Left lung (tissue), 14 donors: ENCODE measurements at places on chromosomes 11 and 22.

DNA sequence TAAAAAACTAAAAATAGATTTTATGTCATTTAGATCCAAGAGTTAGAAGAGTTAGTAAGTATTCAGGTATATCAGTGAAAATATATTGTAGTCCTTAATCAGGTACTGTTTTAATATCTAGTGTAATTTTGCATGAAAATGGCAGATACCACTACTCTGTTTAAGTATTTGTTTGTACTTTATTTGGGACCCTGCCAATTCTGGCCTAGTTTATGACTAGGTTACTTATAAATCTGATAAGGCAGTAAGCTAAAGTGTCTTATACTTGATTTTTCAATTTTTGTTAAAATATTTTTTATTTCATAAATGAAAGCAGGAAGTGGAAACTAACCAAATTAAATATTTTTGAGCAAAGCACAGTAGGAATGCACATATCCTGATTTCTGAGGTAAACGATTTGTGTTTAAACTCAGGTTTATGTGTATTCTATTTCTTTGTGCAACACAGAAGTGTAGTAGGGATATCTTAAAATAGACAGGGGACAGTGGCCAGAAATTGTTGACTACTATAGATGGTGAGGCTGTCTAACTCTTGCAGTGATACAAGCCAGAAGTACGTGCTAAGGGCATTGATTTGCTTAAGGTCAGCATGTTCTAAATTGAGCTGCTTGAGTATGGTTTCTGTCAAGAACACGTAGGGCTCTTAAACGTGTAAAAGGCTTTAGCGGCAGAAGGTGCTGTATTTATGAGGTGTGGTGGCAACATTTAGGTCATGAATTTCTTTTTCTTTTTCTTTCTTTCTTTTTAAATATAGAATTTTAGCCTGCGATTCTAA is 34.0 kb downstream of the HIPK3 start:
- no peak for DNase-seq

DNA sequence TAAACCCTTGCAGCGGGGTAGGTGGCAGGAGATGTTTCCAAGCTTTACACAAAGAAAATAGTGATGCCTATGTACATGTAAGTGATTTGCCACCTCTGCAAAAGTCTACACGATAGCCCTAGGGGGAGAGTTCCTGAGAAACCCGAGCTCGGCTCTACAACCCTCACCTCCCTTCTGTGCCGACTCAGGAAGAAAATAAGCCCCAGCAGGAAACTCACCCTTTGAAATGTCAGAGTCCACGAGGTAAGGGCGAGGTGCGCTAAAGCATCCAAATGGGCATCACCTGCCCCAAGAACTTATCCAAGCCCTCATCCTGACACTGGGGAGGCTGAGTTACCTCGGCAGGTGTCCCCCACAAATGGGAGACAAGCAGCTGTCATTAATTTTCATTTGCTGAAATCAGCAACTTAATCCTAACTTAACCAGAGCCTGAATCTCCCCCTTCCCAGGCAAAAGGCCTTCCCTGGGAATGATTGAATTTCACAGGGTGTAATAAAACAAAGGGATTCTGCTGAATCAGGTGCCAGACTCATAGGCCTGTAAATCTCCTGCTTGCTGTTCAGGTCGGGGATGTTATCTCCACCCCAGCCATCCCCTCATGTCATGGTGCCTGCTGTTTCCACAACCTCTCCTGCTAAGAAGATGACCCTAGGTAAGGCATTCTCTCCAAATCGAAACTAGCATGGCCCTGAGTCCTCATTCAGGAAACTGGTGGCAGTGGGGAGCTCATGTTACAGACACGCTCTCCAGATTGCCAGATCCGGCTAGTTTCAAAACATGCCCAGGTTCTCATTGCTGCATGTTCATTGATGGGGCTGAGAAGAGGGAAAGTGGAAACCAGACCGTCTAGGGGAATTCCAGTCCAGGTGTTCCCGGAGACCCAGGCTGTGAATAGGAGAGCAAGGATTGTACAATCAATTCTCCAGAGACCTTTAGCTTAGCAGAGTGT is 105.3 kb upstream of the KIRREL3 start:
- peak; percentile 11 for DNase-seq

GRCh38 chr11:26287067-26287518 is 44.8 kb upstream of the ANO3 start:
- no peak for DNase-seq

- no peak for DNase-seq
Measured at GRCh38 chr11:85088286-85088685, 538.9 kb downstream of the DLG2 start.

- no peak for DNase-seq
Measured at GRCh38 chr11:134582770-134583095, 170.7 kb upstream of the B3GAT1 start.

DNA sequence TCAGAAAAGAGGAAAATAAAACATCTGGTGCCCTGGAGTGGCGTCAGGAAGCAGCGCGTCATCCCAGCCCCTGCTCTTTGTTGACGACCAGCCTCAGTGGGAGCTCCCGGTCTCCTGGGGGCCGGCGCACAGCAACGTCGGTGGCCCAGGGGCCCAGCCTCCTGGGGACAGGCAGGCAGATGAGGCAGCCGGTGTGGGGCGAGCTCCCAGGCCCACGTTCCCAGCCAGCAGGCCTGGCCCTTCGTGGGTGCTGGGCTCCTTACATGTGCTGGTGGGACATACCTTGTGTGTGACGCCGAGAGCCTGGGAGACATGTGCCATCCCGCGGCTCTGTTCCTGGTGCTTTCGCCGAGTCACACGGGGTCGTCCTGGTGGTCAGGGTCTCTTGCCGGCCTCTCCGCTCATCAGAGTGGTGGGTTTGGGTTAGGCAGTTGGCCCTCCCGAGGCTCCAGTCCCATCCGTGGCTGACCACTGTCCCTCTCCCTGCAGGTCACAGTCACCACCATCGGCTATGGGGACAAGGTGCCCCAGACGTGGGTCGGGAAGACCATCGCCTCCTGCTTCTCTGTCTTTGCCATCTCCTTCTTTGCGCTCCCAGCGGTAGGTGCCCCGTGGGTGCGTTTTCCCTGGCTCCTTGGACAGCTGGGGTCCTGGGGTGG is 116.7 kb downstream of the KCNQ1OT1 start:
- DNase-seq = peak; percentile 65

DNA sequence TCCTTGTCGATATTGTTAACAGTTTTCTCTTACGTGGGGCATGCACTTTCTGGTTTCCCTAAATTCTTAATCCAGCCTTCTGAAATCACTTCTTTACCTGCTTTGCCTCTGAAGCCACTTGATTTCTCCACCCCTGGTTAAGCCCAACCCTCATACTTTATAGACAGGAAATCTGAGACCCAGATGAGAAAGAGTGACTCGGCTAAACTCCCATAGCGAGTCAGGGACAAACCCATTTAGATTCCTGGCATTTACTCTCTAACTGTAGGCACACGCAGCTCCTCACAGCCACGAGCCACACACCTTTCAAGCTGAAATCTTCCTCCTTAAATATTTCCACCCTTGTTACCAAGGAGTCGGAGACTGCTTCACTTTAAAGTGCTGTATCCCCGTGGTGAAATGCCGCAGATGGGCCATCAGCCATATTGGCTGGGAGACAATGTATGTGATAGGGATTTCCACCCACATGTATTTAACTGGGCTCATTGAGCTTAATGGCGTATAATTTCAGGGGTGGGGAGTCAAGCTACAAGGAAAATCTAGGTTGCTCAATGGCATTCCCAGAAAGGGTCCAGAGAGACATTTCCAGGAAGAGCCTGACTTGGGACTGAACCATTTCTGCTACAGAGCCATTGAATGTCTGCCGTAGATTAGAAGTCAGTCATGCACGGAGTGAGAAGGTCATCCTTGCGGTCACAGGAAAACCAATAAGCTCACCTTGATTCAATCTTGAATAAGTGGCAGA is 49.9 kb upstream of the GRK3 start:
- no peak for DNase-seq

- no peak for DNase-seq
Measured at GRCh38 chr22:44442851-44443595, 55.0 kb downstream of the RTL6 start.

- no peak for DNase-seq
Measured at GRCh38 chr11:19134004-19134403, 17.0 kb downstream of the ZDHHC13 start.

- no peak for DNase-seq
Measured at GRCh38 chr11:1938343-1939005, 8.7 kb upstream of the MRPL23 start.

DNA sequence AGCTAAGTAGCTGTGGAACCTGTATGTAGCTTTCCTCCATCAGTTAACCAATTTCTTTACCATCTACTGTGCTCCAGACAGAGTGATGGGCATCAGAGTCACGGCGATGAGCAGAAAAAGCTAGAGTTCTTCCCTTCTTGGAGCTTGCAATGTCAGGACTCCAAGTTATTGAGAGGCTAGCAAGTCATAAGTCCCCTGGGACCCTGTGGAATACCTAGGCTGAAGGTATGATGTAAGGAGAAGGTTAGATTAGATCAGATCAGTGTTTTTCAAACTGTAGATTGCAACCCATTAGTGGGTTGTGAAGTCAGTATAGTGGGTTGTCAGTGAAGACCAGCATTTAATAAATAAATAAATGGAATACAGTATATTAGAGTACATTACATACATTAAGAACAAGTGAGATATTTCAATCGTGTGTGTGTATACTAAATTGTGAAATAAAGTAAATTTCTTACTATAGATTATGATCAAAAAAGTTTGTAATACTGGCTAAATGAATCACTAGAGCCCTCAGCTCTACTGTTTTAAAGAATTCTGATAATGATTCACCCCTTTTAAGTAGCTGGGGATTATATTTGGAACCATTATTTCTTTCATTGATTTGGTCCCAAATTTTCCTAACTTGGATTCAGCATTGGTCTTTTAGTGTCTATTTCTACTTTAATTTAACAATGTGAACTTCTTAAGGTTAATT is 52.3 kb downstream of the RASSF10 start:
- no peak for DNase-seq

- DNase-seq = no peak
Measured at GRCh38 chr11:45301537-45302246, 15.6 kb upstream of the SYT13 start.

DNA sequence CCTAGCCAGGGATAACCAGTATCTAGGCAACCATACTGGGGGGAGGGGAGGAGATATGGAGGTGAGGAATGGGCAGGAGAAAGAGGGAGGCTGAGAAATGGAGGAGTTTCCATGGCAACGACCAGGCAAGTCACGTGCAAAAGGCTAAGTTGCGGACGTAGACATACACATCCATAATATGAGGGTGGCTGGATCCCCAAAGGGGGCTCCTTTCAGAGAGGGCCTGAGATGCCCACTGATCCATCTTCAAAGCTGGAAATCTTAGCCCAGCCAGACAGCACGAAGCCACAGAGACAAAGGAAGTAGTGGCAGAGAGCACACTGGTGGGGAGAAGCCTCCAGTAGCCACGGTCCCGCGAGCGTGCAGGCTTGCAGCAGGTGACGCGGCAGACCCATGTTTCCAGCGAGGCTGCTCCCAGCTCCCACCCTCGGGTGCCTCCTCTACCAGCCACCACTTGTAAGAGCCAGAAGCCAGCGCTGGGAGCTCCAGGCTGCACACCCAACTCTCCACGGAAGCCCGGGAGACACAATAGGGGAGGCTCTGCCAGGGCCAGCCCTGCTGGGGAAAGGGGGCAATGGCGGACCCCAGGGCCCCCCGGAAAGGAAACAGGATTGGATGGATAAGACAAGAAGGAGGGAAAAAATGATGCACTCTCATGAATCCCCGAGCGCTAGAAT is 938 bp downstream of the FXYD6 start:
- no peak for DNase-seq

DNA sequence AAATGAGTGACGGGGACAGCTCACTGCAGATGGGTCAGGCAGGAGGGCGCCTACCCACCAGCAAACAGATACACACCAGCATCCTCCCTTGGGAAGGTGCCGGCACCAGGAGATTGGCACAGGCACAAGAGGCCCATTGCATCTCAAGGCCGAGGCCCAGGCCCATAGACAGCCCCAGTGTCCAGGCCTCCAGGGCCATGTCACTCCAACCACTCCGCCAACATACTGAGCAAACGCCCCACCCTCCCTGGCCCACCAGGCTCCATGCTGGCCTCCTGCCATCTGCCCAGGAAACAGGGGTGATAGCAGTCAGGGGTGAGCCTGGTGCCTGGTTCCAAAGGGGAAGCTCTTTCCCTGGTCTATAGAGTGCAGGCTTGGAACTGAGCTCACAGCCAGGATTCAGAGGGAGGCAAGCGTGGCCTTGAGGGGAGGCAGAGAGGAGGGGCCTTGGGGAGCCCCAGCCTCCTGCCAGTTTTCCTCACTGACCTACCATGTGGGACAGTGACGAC is 34.7 kb downstream of the PISD start:
- DNase-seq = no peak

DNA sequence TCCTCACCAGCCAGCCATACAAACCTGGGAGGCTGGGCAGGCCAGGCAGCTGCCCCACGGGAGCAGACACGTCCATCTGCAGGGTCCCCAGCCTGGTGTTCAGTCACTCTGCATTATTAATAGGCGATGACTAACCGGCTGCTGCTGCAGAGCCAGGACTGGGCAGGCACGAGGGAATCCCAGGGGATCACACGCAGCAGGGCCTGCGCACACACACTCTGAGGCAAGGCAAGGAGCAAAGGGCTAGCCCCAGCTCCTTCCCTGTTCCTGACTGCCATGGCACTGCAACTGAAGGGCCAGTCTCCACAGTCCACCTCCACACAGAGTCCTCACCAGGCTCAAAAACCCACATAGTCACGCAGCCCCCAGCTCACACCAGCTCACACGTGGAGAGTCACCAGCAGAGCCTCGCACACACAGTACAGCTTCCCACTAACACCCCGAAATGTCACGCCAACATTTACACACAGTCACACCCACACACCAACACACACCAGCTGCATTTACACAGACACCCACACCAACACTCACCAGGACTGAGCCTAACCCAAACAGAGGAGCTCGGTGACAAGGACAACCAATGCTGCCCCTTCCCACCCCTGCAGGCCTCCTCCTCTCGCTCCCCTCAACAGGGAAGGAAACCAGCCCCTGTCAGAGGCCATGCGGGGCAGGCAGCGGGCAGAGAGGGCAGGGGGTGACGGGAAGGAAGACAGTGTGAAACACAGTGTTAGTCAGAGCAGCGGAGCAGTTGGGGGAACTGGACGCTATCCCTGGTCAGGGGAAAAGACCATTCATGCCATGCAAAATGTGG is 47.3 kb downstream of the NRXN2 start:
- no peak for DNase-seq

DNA sequence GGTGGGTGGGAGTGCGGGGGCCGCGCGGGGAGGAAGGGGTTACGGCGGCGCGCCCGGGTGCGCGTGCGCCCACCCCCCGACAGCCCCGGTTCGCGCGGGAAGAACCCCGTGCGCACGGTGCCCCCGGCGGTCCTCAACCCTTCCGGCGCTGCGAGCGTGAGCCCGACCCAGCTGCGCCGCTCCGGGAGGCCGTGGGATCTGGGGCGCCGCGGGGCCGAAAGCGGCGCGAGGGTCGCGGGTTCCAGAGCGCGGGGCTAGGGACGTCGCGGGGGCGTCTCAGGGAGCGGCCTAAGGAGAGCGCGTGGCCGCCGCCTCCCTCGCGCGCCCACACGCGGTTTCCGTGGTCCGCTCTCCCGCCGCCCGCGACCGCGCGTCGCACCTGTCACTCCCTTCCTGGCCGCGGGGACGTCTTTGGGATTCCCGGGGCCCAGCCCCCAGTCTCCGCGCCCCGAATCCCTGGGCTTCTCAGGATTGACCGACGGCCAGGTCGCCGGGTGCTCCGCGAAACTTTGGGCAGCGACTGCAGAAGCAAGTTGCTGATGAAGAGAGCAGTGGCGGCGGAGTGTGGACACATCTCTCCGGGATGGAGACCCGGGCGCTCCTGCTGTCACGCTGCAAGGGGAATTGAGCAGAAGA is 582 bp downstream of the SREBF2 start:
- DNase-seq = peak; percentile 47
